C1 segment of cervical spinal cord (tissue), 14 donors: ENCODE measurements at places on chromosomes 13 and 19.
A peak's percentile ranks its signal among the peaks of the same experiment; 100 is the strongest.

DNA sequence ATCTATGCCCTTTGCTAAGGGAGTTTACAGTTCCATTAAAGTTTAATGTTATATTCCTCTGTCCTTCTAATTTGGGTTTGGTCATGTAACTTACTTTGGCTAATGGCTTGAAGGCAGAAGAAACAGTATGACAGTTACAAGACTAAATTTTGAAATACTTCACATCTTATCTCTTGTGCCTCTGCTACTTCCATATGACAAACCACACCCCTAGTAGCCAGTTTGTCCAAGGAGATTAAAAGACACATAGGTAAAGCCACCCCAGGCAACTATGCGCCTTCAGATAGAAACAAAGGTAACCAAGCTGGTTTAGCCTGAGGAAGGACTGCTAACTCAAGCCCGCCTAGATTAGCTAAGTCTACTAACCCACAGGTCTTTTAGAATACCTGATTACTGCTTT, 273.4 kb upstream of the MIR17HG start:
- no peak for DNase-seq

DNA sequence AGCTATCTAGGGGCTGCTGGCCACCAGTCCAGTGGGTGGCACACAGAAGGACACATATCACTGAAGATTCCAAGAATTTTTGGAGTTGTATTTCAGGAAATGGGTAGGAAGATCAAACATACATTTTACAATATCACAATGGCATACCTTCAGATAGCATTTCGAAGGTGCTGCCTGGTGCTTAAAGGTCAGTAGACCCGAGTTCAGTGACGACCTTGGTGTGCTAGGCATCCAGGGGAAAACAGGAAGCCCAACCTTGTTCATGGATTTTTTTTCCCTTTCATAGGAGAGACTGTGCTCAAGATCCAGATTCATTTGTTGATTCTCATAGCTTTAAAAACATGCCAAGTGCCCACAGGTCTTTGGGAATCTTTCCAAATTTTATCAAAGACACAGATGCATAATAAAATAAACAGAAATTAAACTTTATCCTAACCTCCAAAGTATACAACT, 51.0 kb upstream of the RCBTB2 start:
- no peak for DNase-seq

DNA sequence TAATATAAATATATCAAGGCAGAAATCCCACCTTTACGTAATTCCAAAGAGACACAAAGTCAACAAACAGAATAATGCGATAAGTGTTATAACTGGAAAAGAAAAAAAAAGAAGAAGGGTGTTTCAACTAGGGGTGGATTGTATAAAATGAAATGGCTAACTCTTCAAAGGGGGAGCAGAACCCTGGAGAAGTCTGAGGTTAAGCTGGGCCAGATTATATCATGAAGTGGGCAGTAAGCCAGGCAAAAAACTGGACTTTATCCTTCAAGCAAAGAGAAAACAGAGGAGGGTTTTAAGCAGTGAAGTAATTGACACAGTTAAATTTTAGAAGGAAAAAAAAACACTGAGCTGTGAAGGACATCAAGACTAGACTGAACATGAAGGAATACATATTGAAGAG, 41.9 kb downstream of the TBC1D4 start:
- no peak for DNase-seq

DNA sequence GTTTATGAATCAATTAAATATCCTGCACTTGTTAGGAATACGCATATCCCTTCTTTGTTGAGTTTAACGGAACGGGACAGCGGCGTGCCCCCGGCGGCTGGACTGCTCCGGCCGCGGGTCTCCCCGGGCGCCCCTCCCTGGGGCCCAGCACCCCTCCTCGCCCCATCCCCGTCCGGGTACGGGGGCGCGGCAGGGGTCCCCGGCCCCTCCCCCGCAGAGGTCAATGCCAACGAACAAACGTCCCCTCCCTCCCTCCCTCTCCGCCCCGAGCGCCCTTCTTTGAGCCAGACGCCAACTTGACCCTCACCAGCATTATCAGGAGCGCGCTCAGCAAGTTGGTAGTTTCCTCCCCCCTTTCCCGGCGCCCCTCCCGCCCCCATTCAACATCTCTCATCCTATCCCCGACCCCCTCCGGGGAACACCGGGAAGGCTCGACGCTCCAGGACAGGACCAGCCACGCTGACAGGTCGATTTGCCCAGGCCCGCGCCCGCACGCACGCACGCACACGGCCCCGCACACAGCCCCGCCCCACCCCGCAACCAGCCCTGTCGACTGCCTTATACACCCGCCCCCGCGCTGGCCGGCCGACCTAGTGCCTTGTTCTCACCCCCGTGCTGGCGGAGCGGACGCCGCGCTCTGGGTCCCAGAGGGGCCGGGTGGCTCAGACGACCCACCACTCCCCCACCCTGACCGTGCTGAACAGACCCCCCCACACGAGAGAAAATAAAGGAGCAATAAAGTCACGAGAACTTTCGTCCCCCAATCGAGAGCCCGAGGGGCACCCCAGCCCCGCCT, 5.0 kb downstream of the LYL1 start:
- DNase-seq: no peak

GRCh38 chr19:43700395-43701000, 15.4 kb upstream of the IRGC start:
- no peak for DNase-seq

GRCh38 chr19:1745589-1746031, 7.7 kb upstream of the ONECUT3 start:
- no peak for DNase-seq

DNA sequence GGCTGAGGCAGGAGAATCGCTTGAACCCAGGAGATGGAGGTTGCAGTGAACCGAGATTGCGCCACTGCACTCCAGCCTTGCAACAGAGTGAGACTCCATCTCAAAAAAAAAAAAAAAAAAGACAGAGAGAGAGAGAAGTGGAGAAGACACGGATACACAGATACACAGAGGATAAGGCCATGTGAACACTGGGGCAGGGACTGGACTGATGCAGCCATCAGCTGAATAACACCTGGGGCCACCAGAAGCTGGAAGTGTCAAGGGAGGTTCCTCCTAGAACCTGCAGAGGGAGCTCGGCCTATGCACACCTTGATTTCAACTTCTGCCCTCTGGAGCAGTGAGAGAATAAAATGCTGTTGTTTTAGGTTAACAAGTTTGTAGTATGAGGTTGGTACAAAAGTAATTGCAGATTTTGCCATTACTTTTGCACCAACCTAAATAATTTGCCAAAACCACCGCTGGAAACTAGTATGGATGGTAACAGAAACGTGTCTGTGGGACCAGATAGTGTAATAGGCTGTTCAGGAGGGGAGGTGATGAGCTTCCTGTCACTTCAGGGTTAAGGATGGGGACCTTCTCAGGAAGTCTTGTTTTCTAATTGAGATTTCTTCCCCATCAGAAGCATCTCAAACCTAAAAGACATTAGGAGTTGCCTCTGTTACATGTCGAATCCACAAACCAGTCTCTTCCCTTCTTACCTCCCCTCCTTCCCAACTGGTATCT, 36.4 kb upstream of the IGSF23 start:
- no peak for DNase-seq

DNA sequence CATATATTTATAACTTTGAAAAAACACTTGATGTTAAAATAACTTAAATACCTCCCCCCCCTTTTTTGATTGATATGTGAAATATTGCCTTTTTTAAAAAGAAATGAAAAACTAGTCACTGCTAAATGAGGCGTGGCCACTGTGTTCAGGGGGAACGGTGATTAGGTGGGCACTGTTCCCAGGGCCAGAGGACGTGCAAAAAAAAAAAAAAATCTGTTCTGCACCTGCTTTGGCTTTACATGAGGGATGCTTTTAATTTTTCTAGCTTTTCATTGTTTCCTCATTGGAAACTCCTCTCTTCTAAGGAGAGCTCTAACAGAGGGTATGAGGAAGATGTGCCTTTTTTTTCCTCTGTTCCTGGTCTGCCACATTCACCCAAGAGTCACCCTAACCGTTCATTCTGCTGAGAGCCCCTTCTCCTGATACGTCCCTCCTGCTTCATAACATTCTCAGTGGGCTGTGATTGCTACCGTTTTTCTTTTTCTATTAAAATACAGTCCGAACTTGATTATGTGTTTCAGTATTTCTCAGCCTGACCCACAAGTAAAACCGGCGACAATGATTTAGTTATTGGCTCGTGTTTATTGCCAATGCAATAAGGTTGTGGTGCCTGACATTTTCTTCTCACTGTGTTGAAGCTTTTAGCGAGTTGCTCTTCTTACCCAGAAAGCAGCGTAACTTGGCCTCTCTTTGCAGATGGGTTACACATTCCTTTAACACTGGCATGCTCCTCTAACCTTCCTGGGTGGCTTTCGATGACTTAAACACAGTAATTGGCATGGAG, 64.8 kb upstream of the ZNF536 start:
- DNase-seq: no peak

- no peak for DNase-seq
These were observed 295.2 kb downstream of the DCLK1 start for GRCh38 chr13:35835989-35836388.

GRCh38 chr13:46389457-46390451, 2.7 kb upstream of the RUBCNL start:
- peak; percentile 88 for DNase-seq

- no peak for DNase-seq
These were observed 3.6 kb upstream of the F2RL3 start for GRCh38 chr19:16885166-16885565.

GRCh38 chr13:72696579-72696978, 30.9 kb downstream of the MZT1 start:
- DNase-seq: no peak

DNA sequence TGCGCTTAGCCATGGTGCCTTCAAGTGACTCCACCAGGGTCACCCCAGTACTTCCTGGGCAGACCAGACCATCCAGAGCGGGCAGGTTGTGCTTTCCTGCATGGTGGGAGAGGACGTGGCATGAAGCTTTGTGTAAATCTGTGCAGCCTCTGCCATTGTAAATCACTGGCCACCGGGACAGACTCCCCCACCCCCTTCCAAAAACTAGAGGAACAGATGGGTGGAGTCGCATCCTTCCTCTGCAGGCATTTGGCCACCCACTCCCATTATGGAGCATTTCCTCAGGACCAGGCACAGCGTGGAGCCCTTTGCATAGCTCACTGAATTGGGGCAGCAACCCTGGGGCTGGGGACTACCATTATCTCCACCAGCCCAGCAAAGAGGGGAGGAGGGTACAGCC, 8.2 kb downstream of the BCKDHA start:
- no peak for DNase-seq

- no peak for DNase-seq
These were observed 741.2 kb upstream of the PCDH9 start for GRCh38 chr13:67971291-67971690.

- no peak for DNase-seq
These were observed 5.9 kb downstream of the MTMR6 start for GRCh38 chr13:25281193-25281934.

GRCh38 chr19:17684256-17684655, 3.9 kb downstream of the UNC13A start:
- DNase-seq: no peak

GRCh38 chr13:113579686-113580085, 4.9 kb upstream of the TFDP1 start:
- no peak for DNase-seq

DNA sequence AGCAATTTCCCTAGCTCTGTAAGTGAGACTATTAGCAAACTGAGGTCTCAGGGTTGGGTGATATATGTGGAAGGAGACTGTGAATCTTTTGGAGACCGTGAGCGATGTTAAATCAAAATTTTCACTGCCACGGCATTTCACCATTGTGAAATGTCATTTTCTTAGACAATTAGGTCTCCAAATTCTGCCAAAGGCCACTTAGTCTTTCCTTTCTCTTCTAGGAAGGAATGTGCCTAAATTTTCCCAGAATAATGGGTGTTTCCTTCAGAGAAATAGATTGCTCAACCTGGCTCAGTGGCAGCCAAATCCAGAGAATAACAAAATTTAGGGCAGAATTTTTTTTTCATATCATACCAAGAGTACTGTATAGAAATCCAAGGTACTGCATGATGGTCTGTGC, 64.5 kb upstream of the SCEL start:
- DNase-seq: no peak

DNA sequence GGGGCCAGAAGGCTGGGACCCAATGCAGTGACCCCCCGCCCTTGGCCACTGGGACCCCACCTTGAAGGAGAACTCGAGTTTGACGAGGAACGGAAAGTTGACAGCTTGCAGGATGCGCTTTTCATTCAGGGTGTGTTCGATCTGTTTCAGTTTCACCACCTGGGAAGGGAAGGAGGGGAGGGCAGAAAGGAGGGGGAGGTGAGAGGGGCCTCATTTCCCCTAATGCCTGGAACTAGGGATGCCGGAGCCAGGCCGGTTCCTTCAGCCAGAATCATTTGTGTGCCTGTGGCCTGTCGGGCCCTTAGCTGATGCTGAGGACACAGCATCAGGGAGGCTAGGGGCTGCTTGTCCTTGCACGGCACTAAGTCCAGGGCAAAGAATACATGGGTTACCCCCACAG, 12.2 kb upstream of the SAMD1 start:
- no peak for DNase-seq

DNA sequence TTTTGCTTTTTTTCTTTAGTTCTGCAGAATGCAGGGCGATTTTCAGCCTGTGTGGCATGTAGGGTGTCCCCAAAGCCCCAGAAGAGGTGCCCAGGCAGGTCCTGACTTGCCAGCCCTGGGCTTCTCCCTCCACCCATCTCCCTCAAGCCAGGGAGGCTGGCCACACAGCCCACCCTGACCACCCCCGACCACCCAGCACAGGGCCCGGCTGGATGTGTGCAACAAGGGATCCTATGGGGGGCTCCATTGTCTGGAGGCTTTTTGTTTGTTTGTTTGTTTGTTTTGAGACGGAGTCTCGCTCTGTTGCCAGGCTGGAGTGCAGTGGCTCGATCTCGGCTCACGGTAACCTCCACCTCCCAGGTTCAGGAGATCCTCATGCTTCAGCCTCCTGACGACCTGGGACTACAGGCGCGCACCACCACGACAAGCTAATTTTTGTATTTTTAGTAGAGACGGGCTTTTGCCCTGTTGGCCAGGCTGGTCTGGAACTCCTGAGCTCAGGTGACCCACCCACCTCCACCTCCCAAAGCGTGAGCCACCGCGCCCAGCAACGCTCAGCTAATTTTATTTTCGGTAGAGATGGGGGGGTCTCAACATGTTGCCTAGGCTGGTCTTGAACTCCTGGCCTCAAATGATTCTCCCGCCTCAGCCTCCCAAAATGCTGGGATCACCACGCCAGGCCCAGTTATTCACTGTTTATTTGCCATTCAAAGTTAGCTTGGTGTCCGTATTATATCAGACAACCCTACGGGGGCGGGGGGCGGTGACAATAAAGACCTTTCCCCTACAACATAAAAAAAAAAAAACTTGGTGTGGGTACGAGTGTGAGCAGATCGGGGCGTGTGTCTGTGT, 7.8 kb upstream of the MKNK2 start:
- no peak for DNase-seq

GRCh38 chr13:28475916-28476725, 18.8 kb downstream of the FLT1 start:
- DNase-seq: no peak

GRCh38 chr13:91816263-91816807, 417.9 kb downstream of the GPC5 start:
- no peak for DNase-seq

DNA sequence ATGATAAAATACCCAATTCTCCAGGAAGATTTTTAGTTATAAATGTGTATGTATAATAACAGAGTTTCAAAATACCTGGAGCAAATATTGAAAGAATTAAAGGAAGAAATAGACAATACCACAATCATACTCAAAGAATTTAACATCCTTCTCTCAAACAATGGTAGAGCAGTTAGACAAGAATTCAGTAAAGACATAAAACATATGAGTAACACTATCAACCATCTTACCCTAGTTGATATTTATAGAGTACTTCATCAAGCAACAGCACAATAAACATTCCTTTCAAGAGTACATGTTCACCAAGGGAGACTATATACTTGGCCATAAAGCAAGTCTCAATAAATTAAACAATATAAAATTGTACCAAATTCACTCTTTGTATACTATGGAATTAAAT, 108.4 kb downstream of the DLEU7 start:
- no peak for DNase-seq

- no peak for DNase-seq
These were observed 460.0 kb downstream of the FOXO1 start for GRCh38 chr13:40206241-40207000.
